ENCODE measurements at places on chromosomes 6 and 20.

DNA sequence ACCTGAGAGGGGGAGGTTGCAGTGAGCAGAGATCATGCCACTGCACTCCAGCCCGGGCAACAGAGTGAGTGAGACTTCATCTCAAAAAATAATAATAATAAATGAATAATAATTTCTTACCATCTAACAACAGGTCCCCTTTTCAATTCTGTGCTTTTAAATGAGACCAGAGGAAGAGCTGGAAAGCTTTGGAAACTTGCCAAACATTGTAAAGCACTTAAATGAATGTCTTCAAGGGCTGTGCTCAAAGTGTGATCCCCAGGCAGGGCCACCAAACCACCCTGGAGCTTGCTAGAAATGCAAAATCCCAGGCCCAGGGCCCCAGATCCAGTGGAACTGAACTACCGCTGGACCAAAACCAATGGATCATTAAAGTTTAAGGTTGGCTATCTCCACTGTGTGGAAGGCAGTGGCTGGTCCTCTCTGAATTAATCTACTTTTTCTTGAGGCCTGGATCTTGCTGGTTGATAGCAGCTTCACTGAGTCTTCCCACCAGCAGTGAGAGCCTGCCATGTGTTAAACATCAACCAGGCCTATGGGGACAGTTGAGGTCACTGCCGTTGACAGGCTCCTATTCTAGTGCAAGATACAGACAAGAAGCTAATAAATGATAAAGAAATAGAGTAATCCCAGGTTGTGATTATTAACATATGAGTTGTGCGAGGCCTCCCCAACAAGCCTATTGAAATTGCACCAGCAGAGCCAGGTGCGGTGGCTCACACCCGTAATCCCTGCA is 23.7 kb upstream of the TFAP2C start:
- DNase-seq: peak; percentile 17

- no peak for DNase-seq
Observed at GRCh38 chr6:139482287-139482686, 107.8 kb upstream of the CITED2 start.

DNA sequence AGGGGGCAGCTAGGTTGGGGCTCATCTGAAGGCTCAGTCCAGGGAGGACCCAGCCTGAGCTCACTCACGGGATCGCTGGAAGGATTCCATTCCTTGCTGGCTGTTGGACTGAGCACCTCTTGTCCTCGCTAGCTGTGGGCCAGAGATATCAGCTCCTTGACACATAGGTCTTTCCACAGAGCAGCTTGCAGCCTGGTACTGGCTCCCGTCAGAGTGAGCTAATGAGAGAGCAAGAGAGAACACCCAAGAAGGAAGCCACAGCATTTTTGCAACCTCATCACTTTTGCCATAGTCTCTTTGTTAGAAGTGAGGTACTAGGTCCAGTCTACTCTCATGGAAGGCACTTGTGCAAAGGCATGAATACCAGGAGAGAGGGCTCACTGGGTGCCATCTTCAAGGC is 179.9 kb downstream of the CDC5L start:
- no peak for DNase-seq

DNA sequence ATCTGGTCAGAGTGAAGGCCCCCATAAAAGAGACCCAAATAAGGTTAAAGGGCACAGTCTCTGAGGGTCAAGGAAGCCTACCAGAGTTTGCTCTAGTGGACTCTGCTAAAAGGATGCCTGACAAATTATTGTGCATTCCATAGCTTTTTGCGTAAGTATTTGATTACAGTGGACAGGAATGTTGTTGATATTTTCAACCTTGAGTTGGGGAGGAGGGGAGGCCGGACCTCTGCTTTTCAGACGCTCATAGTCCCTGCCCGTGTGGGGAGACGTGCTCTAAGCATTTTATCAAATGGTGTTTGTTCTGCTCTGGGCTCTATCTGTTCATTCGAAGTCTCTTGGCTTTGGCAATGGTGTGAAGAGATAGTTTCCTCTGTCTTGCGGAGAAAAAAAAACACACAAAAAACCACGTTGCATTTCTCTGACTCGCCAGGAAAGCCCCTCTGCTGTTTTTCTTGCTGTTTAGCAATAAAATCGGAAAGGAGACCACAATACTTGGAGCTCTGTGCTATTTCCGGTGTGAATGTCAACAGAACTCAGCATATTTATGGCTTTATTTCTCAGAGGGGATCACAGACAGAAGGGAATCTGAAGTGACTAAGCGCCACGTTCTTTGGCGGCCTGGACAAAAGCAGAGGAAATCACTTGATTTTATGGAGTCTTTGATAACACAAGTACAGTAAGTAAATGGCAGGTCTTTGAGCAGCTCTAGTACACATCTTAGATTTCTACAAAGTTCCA is 159.8 kb downstream of the ZFP64 start:
- DNase-seq: peak; percentile 16

- DNase-seq: peak; percentile 79
Observed at GRCh38 chr6:168699631-168700295, 258.8 kb downstream of the SMOC2 start.

- no peak for DNase-seq
Observed at GRCh38 chr6:108904741-108905140, 56.5 kb downstream of the ARMC2 start.

GRCh38 chr20:54625497-54625896 is 150.1 kb downstream of the DOK5 start:
- DNase-seq: no peak

- no peak for DNase-seq
Observed at GRCh38 chr20:38889792-38890496, 36.3 kb upstream of the FAM83D start.

- DNase-seq: no peak
Observed at GRCh38 chr6:139277161-139277560, 14.6 kb downstream of the TXLNB start.

DNA sequence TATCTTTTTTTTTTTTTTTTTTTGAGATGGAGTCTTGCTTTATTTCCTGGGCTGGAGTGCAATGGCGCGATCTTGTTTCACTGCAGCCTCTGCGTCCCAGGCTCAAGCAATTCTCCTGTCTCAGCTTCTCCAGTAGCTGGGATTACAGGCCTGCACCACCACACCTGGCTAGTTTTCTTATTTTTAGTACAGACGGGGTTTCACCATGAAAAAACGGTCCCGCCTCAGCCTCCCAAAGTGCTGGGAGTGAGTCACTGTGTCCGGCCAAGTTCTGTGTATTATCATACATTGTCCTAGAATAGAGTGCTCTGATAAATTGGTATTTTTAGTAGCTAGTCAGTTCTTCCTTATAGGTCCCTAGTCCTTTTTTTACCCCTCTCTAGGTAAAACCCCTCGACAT is 2.8 kb downstream of the SNRPC start:
- DNase-seq: no peak

GRCh38 chr20:32040142-32040953 is 11.7 kb upstream of the HCK start:
- DNase-seq: peak; percentile 46

- no peak for DNase-seq
Observed at GRCh38 chr20:13221313-13221672, 219 bp downstream of the ISM1 start.

DNA sequence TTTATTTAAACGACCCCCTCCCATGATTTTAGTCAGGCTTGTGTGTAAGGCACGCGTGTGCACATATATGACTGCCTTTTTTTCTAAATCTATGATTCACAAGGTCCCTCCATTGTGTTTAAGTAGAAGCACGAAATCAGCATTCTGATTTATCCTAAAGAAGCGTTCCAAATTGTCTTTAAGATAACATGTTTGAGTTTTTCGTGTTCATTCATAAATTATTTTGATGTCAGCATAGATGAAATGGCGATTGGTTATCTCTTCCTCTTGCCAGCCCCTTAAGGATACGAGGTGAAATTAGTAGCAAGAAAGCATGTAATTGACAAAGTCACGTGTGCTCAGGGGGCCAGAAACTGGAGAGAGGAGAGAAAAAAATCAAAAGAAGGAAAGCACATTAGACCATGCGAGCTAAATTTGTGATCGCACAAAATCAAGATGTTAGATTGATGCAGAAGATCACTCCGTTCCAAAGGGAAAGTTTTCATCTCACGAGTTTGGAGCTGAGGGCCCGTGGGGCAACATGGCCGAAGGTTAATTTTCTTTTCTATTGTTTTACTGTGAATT is at the start of gene LIN28B:
Gene LIN28B (plus strand): TSS at position 377 of the 564 bp plus-strand sequence. CDS start 144 bp downstream, at position 521.
- DNase-seq: peak; percentile 37

DNA sequence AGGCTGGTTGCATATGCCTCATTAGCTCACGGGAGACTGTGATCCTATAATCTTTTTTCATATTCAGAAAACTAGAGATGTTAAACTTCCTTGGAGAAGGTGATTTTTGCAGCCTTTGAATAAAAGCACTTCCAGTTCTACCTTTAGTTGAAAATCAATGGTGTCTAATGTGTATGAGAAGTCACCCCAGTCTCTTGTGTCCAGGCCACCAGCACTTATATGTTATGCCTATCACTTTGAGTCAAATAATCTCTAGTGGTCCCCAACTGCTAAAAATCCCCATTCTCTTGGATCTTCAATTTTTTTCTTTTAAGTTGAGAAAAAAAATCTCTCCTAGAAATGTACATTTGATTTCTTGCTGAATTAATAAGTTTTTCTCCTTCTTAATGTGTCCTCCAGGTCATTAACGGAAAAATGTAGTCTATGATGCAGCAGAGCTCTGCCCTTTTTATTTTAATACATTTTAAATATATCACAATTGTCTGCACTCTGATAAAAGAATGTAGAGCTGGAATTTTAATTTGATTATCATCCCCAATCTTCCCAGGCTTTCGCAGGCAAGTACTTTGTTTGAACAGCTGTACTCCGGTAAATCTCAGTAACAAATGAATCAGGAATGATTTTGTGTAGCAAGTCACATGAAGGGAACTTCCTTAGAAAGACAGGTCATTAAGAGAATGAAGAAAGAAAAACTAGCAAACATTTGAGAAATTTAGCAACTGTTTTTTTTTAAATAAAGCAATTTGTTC is 147.0 kb downstream of the SOX4 start:
- DNase-seq: peak; percentile 58

- peak; percentile 72 for DNase-seq
Observed at GRCh38 chr6:52286798-52287432, 2.4 kb upstream of the MCM3 start.

GRCh38 chr20:3101737-3102574 is 17.4 kb upstream of the AVP start:
- no peak for DNase-seq

- DNase-seq: no peak
Observed at GRCh38 chr6:131764350-131764749, 43.5 kb upstream of the ENPP1 start.

DNA sequence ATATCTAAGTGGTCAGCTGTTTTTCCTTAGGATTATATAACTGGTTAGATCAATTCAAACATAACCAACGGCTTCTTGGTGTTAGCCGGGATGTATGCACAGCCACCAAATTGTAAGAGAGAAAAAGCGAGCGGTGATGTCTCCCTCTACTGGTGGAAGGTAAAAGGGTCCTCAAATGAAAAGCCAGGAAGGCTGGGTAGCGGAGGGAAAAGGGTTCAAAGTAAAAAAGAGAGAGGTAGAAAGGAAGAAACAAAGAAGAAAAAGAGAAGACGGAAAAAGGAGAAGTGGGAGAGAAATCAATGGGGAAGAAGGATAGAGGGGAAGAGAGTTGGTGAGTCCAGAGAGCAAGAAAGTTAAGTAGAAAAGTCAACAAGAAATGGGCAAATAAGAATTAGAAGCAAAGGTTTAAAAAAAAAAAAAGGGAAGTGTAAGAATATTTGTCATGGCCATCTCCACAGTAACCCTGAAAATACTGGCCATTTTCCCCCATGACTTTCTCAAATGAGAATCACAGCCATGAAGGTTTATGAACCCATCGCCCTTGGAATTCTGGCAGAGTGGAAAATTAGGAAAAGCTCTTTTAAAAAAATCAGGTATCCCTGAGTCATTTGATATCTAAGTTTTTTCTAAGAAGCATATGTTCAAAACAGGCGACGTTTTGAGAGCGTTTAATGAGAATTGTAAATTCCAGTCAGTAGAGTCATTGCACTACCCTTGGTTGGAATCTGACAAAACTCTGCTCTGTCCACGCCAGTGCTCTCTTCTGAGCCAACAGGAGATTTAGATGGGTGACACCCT is 155.6 kb upstream of the SNX9 start:
- peak; percentile 91 for DNase-seq

DNA sequence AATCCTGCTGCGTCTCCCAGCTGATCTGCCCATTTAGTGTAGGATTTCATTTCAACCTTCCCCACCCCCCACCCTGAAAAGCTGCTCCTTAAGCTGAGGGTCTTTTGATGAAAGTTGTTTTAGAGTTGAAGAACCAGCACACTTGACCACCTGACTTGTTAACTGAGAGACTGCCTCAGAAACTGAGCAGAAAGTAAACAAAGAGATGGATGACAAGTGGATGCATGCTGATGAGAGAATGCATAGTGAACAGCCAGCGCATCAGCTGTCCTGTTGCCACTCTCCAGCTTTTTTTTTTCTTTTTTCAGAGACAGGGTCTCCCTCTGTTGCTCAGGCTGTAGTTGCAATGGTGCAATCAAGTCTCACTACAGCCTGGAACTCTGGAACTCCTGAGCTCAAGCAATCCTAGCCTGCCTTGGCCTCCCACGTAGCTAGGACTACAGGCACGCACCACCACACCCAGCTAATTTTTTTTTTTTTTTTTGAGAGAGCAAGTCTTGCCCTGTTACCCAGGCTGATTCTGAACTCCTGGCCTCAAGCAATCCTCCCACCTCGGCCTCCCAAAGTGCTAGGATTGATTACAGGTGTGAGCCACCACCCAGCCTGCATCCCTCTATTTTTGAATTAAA is 9.5 kb downstream of the RPL10A start:
- no peak for DNase-seq

DNA sequence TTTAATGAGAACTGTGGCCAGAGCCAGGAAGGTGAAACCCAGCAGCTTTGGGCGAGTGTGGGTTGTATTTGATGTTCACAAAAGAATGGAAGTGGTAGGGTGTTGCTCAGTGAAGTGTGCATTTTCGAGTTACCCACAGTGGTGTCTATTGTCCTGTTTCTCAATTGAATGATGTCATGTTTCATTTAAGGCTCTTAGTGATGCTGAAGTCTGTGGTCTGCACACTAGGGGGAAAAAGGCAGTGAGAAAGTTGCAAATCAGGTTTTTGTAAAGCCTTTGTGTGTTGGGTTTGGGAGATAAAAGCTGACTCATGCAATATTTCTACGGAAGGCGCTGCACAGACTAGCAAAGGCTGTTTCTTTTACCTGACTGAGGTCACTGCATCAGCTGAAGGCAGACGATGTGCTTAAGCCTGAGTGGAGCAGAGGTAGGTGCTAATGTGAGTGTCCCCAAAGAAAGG is 121.1 kb downstream of the PLEKHG1 start:
- DNase-seq: peak; percentile 69

DNA sequence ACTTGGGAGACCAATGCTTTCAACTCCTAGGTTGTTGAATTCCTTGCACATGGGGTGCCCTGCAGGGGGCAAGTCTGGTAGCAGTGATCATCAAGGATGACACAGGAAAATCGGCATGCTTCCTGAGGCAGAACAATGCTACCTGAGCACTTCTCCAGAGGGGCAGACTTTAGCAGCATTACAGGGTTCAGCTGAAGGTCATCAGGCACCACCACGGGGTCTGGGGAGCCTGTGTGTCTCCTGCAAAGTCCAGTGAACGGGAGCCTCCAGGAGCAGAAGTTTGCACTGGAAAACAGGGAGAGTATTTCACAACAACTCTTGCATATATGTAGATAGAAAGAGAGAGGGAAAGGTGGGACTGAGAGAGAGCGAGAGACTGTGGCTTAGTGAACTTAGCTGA is 10.2 kb downstream of the VSX1 start:
- no peak for DNase-seq

GRCh38 chr20:9122571-9122970 is 53.7 kb downstream of the PLCB4 start:
- no peak for DNase-seq

- peak; percentile 83 for DNase-seq
Observed at GRCh38 chr20:50837532-50838321, 42.9 kb downstream of the BCAS4 start.
